ENCODE measurements at places on chromosomes 4 and X.

- DNase-seq, result peak; percentile 5
These were observed 227.6 kb upstream of the HDX start for GRCh38 chrX:84729809-84730208.

GRCh38 chrX:4762196-4762595 lies 1048.7 kb upstream of the PRKX start:
- no peak for DNase-seq

GRCh38 chrX:78619834-78620233 lies 39.3 kb downstream of the RTL3 start:
- no peak for DNase-seq

- no peak for DNase-seq
These were observed 390.0 kb downstream of the FAT4 start for GRCh38 chr4:125704726-125705125.

DNA sequence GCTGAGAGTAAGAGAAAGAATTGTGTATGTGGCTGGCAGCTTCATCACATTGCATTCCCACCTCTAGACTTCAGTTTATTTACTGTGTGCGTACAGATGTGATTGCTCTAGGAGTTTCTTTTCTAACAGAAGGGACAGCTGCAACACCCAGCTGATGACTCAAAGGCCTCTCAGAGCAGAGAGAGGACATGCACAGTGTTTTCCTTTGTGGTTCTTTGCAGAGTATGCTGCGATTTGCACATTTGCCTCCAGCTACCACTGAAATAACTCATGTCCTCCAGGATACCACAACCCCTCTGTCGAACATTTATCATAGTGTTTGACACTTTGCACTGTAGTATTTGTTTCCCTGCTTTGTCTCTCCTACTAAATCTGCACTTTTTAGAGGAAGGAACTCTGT lies 294.1 kb downstream of the STIM2 start:
- no peak for DNase-seq

GRCh38 chrX:104270916-104271512 lies 16.3 kb upstream of the ESX1 start:
- no peak for DNase-seq

DNA sequence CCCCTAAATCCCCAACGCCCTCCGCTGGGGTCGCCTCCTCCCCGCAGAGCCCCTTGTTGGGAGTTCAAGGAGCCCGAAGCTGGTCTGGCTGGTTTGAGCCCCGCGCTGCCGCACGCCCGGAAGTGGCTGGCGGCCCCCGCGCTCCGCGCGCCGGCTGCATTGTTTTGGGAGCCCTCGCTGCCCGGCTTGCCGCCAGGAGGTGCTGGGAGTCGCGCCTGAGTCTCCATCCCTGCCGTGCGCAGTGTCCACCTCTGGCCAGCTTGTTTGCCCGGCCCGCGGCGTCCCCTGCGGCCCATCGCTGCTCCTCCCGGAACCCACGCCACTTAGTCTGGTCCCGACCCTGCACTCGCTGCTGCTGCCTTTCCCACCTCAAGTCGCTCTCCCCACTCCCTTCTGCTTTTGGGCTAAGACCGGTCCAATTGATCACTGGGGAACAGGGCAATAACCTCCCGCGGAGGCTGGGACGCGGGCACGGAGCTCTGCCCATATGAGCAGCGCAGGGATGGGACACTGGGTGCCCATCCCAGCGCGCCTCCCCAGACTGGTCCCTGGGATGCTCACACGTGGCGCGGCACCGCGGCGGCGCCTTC lies 2.2 kb upstream of the SFRP2 start:
- no peak for DNase-seq

DNA sequence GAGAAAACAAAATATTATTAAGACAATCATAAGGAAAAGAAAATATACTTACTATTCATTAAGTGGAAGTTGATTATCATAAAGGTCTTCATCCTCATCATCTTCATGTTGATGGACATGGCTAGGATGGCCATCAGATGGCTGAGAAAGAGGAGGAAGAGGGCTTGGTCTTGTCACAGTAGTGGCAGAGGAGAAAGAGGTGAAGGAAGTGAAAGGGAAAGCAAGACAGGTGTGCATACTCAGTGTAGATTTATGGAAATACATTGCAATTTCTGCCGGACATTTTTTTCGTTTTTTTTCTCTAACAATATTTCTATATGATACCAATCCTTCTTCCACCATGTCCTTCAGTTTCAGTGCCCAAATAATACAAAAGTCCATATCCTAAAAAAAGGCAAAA lies 1409.8 kb downstream of the PCDH7 start:
- no peak for DNase-seq

DNA sequence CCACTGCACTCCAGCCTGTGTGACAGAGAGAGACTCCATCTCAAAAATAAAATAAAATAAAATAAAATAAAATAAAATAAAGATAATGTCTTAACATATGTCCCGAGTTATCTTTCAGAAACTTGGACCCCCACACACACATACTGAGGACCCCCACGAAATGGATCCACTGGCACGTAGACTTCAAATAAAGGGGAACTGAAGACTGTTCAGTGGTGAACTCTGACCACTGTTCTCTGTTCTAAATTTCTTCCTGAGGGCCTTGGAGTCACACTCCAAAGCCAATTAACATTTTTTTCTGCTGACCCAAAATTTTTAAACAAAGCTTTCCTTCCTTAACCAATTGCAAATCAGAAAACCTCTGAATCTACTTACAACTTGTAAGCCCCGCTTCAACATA lies 43.5 kb upstream of the PRDX4 start:
- DNase-seq, result no peak

GRCh38 chr4:54999003-54999402 lies 126.4 kb downstream of the KDR start:
- no peak for DNase-seq

GRCh38 chr4:17283832-17284231 lies 228.1 kb downstream of the QDPR start:
- DNase-seq, result no peak

GRCh38 chr4:83639849-83640493 lies 104.1 kb downstream of the GPAT3 start:
- DNase-seq, result peak; percentile 51

DNA sequence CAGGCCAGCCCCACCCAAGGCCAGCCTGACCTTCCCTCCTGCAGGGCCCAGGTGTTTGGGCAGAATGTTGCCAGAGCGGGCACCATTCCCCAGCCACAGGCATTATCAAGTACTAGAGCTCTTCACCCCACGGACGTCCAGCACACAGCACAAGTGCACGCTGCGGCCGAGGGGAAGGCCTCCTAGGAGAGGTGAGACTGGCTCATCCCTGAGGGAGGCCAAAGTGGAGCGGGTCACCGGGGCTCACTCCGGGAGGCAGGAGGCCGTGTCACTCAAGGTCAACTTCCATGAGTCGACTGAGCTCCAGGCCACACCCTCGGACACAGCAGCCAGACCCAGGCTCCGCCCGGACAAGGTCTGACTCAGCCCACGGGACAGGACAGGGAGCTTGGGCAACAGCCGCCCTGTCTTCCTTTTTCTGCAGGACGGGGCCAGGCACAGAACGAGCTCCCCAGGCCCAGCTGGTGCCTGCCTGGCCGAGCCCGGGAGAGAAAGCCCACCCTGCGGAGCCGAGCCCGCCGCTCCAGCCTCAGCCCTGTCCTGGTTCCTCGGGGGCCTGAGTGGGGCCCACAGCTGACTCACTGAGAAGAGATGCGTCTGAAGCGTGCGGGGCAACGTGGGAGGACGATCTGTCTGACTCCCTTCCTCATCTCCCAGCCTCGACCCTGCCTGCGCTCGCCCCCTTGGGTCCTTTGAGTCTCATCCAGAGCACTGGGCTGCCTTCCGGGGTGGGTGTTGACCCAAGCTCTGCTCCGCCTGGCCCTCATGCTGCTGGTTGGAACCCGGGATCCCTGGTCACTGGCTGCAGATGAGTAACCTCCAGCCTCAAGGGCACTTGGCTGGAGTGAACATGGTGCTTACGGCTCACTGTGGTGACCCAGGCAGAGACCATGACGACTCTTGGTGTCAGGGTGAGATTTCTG lies 1.6 kb downstream of the SLC49A3 start:
- DNase-seq, result no peak

GRCh38 chr4:87258677-87259076 lies 38.3 kb upstream of the KLHL8 start:
- no peak for DNase-seq

DNA sequence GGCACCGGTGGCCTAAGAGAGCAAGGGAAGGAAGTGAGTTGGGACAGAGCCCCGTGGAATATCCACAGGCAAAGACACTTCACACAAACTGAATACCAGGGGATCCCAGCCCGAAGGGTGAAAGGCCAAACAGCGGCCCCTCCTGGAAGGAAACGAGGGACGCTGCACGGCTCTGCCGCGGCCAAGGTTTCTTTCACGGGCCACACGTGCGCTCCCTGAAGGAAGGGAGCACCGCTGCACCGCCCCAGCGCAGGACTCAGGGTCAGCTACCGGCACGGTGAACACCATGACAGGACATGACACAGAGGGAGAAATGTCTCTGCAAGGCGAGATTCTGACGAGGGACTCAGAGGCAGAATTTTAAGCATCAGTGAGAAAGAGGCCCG lies 31.5 kb upstream of the GTPBP6 start:
- DNase-seq, result no peak
